A549 treated with AZD2906 at 1 μM for 4 hours (cell line): ENCODE measurements at places on chromosomes 1 and 21. TPM values are rescaled to one million over a fixed set of nuclear protein-coding genes. Genes with fewer than 3 reads are reported as not detected.

SELENBP1 gene
- 6.4 to 8.5 TPM (median 7.8 TPM) in 5 replicates for total RNA-seq

SCAMP3 gene
- 96.0 to 128 TPM (median 117 TPM) in 5 replicates for total RNA-seq

BGLAP gene
- total RNA-seq = 0.15 to 0.37 TPM (median 0.32 TPM) in 5 replicates

EPHA8 gene
- total RNA-seq = 0.03 to 0.06 TPM (median 0.05 TPM) in 4 of 5 replicates, not detected in the other

TIE1 gene
- 0.06 to 0.12 TPM (median 0.08 TPM) in 4 of 5 replicates, not detected in the other for total RNA-seq

AMY2A gene
- not detected in 5 replicates for total RNA-seq
